Activated T-cell treated with anti-CD3 and anti-CD28 coated beads, Interleukin-2, amount 50 U/mL, for 48 hours (primary cell): ENCODE measurements at places on chromosomes 3 and 15.

- DNase-seq, result no peak
Measured at GRCh38 chr15:82688691-82689090, 21.0 kb downstream of the AP3B2 start.

DNA sequence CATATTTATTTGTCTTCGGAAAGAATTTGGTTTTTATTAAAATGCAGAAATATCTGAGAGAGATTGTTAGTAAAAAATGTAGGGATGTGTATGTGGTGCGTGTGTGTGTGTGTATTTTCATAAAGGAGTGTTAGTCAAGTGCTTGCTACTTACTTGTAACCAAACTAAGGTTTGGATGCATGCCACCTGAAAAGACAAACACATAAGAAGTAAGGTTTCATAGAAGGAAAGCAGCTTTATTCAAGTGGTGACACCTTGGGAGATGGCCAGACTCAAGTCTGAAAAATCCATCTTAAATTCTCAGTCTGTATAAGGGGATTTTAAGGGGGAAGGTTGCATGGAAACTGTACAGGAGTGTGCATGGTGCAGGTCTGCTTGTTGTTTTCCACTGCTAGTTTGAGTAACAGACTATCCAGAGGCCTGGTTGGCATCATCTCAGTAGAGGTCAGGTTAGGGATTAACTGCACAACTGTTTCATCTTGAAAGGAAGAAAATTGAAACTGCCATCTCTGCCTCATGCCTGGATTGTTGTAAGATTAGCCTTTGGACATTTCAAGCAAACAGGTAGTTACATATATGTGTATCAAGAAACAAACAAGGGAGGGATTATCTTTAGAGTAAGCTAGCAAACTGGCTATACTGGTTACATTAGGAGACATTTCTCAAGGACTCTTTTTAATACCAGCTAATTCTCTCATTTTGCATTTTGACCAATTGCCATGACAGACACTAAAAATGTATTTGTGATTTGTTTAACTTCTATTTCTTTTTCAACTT is 196.7 kb downstream of the EPHA6 start:
- no peak for DNase-seq

DNA sequence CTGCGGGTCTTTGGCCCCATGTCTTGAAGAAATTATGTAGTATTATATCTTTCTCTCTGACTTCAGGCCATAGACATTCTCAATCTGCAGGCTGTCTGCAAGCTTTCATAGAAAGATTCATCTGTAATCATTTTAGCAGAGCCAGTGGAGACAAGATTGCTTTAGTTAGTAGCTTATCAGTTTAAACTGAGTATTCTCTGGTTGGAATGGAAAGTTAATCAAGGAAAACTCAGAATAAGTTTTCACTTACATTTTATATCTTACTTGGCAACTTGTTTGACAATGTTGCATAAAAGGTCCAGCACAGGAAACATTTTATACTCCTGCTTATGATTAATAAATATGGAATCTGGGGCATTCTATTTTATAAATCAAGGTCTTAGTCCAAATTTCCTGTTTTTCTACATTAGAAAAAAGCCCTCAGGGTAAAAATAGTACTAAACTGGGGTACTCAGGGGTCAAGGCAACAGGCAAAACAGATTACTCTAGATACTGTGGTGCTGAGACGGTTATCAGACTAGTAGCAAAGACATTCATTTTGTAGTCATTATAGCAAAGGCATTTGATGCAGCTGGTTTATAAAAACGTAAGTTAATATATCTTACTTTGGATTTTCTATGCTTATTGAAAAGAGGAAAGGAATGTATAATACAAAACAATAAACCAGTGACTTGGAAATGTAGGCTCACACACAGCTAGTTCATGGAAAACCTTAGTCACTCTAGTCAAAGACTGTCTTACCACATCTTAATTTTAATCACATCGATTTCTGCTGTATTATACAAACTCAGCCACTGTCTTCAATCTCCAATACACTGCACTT is 45.2 kb upstream of the FILIP1L start:
- DNase-seq, result no peak

DNA sequence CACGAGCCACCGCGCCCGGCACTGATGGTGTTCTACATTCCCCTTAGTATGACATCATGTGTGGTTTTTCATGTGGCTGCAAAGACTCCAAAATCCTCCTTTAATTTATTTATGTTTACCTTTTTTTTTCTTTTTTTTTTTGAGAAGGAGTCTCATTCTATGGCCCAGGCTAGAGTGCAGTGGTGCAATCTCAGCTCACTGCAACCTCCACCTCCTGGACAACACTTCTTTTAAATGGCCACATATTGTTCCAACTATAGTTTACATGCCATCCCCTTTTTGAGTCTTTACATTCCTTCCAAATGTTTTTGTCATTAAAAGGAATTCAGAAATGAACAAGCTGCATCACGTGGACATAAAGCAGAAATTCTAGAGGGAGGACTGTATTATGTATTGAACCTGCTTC is 10.3 kb upstream of the CDV3 start:
- DNase-seq, result no peak
